Right hindlimb (tissue), 1 donor: ENCODE measurements at places on chromosomes 1 and 21.

- DNase-seq = no peak
These were observed 857.4 kb downstream of the USP25 start for GRCh38 chr21:16587141-16587581.

DNA sequence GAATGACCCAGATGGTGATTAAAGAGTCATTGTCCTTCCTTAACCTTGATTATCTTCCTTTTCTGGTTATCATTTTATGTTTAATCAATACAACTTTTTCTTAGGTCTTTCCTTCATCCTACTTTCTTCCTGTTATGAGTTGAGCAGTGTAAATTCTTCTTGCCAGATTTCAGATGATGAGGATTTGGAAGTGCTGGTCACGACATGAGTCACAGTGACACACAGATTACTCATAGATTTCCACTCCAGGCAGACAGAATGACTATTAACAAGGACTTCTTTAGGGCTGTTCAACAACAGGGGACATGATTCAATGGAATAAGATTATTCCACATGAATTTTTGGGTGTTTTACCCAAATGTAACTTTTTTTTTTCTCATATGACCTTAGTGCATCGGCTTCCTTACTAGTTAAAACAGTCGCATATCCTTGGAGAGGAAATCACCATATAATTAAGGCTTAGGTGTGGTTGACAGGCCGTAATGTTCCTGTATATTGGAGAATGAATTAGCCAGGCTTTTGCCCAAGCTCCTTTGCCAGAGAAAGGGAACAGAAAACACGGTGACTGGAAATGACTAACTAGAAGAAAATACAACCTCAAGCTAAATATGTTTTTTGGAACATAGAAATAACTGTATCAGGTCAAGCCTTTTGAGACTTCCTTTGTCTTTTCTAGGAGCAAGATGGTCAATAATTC is 44.2 kb downstream of the PRRX1 start:
- DNase-seq = no peak

- no peak for DNase-seq
These were observed 144.8 kb downstream of the USP25 start for GRCh38 chr21:15874615-15875014.

DNA sequence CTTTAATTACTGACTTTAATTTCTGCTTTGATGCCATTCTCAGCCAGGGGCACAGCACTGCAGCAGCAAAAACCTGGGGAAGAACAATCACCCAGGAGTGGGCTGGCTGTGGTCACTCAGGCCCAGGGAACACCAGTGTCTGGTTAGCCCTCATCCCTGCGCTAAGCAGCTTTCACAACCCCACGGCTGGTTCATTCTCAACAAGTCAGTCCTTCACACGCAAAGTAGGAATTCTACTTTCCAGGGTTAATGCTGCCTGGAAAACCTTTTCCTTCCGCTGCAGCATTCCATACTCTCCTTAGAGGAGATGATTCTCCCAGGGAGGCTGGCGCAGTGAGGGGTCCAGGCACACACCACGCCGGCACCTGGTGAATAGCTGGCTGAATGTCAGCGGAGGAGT is 24.3 kb upstream of the KCNE1 start:
- DNase-seq = no peak

DNA sequence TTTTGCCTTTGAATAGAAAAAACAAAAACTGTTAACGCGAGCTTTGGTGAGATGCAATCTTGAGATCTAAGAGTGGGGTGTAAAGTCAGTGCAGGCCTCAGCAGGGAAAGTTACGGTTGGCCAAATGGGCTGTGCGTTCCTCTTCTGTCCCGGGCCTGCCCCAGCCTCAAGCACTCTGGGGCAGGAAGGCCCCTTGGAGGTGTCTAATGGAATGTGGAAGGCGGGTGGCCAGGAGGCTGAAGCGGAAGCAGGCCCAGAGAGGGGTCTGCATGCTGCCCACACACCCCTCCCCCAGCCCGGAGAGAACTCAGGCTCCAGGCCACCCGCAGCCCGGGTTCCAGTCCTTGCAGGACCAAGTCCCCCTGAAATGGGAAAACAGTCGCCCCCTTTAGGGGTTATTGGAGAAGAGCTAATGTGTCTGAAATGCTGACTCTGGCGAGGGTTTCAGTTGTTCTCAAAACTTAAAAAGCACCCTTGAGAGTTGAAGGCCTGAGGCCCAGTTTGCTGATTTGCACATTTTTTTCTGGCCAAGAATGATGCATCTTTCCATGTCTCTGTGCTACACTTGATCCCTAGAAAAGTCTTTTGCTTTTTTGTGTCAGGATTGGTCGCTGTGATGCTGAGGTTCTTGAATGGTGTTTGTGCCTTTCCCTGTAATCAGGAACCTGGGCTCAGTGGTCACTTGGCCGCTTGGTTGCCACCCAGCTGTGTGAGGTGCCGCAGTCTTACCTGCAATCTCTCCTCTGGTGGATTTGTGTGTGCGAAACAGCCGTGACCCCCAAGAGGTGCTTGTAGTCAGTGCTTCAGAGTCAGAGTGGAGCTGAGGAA is 2.0 kb downstream of the COL18A1 start:
- peak; percentile 57 for DNase-seq

DNA sequence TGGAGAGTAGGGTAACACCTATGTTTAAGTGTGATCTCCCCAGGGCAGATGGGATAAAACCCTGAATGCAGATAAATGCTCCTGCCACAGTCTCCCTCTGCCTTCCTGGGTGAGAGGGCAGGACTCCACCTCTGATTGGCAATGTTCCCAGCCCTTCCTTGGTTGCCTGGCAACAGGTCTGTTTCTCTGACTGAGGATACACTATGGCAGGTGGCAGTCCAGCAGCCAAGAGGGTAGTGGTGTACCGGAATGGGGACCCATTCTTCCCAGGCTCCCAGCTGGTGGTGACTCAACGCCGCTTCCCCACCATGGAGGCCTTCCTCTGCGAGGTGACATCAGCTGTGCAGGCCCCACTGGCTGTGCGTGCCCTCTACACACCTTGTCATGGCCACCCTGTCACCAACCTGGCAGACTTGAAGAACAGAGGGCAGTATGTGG is at the start of gene DCDC2B:
Gene DCDC2B, plus strand, starts transcription at position 199 of the 438 bp plus-strand sequence. Its CDS starts 5 bp downstream, at position 204.
- peak; percentile 54 for DNase-seq

DNA sequence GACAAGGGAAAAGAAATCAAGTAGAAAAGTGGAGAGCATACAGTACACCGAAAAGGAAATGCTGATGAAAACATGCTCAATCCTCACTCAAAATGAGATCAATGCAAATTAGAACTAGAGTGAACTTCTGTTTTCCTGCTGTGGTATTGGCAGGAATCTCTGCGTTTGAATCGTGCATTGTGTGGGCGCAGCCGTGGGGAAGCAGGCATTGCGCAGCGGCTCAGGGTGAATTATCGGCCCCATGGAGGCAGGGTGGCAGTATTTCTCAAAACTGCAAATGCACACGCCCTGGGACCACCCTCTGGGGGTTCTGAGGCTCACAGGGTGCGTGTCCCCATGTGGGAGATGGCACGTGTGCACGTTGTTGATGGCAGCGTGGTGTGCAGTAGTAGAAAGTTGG is 140.6 kb downstream of the PEX14 start:
- DNase-seq = no peak

- no peak for DNase-seq
These were observed 16.2 kb upstream of the TSNAX start for GRCh38 chr1:231512147-231512698.

GRCh38 chr1:40143891-40144575 is 17.2 kb upstream of the RLF start:
- peak; percentile 39 for DNase-seq

- no peak for DNase-seq
These were observed 231.6 kb downstream of the MRPL39 start for GRCh38 chr21:25375675-25376074.

DNA sequence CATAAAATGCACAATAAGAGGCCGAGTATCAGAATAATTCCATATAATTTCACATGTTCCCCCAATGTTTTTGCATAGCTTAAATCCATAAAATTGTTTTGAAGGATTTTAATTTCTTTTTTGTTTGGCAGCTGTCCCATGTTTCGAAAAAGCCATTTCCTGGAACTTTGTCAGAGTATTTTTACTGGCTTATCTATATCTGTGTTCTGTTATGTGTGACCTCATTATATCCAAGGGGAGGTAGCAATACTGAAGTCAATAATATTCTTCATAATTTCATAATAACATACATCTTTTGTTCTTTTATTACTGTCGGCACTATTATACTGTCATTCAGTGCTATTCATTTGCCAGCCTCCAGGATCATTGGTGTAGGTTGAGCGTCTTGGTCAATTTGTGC is 9.4 kb upstream of the BACH1 start:
- no peak for DNase-seq

GRCh38 chr1:17540255-17541001 is 930 bp downstream of the ARHGEF10L start:
- peak; percentile 94 for DNase-seq

DNA sequence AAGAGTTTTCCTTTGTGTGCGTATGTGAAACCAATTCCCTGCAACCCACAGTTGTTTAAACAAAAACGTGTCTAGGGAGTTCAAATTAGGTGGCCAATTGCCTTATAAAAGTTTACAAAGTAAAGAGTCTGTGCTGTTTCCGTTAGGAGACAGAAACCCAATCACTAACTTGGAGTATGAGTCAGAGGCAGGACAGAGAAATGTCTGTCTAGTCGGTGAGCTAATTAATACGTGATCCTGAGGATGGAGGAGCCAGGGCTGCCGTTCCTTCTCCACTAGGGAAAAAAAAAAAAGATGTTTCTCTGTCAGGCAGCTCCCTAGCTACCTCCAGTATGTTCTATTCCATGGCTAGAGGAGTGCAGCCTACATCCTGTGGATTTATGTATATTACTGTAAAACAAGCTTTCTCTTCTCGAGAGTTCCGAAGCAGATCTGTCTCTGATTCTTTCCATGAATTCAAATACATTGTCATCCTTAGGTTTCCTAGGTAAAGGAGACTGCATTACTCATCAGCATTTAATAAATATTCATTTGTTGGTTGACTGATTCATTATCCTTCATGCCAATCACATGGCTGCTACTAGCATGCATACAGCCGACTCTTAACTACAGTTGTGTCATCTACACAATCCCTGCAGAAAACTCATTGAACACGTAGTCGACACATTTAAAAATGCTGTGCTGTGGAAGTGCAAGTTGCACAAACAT is 430.6 kb downstream of the KIF26B start:
- DNase-seq = peak; percentile 17

DNA sequence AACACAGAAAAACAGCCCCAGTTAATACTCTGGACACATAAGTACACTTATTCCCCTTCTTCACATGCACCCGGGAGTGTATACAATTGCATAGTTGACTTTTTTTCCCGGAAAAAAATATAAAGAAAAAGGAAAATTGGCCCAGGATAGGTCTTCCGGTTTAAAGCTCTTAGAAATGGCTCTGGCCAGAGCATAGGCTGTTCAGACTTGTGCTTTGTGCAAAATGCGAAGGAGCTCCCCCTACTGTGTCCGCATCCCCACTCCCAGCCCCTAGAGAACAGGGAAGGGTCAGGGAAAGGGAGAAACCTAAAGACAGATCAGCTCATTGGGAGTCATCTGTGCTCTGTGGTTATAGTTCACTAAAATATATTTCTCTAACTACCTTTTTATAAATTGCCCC is 5.5 kb upstream of the MTMR11 start:
- peak; percentile 58 for DNase-seq

DNA sequence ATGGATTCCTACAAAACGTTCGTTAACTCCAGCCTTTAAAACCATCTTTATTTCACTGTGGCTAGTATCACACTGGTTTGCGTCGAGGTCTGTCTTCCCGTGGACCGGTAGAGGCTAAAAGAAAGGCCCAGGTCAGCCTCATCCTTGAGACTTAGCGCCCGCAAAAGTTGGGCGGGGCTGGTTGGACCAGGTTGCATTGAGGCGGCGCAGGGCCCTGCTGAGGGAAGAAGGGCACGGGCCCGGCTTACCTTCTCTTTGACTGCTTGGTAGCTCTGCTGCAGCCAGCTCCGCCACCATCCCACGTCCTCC is 455 bp downstream of the BSDC1 start:
- DNase-seq = no peak

DNA sequence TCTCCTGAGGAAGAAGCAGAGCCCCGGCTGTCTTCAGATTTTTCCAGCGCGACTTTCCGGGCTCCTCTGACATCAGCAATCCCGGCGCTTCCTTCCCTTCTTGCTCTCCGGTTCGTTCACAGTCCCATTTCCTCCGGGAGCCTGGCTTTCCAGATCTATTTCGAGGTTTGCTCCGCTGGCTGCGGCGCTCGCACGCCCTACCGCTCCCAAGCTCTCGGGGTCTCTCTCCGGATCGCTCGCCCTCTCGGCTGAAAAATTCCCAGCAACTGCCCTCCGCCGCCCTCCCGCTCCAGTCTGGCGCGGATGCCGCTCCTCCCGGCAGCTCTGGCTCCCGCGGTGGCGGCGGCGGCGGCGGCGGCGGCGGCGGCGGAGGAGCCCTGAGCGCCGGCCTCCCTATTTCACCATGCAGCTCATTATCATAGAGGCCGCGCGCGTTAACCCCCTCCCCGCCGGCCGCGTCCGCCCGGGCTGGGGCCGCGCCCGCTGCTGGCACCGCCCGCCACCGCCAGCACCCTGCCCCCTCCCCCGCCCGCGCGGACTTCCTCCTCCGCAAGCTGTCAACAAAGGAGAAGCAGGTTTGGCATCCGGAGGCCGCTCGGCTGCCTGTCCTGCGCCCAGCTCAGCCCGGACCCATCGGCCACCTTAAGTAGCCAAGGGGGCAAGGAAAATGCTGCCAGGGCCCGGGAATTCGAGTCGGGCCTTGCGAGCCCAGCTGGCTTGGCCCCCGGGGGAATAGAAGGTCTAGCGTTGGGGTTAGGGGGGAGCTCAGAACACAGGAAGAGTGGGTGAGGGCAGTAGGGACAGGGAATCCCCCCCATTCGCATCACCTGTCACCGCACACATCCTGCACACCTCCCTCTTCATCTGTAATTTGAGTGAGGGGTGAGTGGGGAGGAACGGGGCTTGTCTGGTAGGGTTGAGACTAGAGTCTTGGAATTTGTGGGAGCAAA is at the start of gene PLXNA2:
Gene PLXNA2, minus strand, starts transcription at position 418 of the 950 bp plus-strand sequence. CDS start 26,462 bp downstream, outside the sequence.
- DNase-seq = peak; percentile 79

DNA sequence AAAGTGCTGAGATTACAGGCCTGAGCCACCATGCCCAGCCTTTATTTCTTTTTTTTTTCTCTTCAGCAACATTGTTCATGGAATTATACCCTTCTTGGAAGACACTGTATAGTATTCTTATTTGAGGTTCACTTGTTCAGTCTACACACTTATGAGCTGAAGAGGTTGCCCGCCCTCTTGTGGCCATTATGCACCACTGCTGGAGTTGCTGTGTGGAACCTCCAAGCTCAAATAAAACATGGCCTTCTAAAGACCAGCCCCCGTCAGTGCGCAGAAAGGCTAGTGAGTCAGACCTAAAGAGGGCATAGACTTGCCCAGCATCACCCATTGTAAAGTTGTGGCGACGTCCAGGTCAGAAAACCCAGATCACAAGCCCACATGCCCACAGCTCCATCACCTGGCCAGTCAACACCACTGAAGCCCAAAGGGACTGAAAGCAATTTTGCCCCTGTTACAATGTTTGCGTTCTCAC is 20.4 kb downstream of the LURAP1 start:
- DNase-seq = peak; percentile 66

- no peak for DNase-seq
These were observed 3.1 kb upstream of the JAK1 start for GRCh38 chr1:64969305-64970046.

GRCh38 chr1:193539731-193540459 is 353.5 kb upstream of the B3GALT2 start:
- DNase-seq = no peak

GRCh38 chr21:24941316-24942185 is 665.7 kb downstream of the MRPL39 start:
- DNase-seq = peak; percentile 31
